Activated CD4-positive, alpha-beta memory T cell treated with anti-CD3 and anti-CD28 coated beads, Interleukin-2, amount 10 ng/mL, durations not matched to agents 7 days and 5 days (primary cell): ENCODE measurements at places on chromosomes 7 and 10. TPM values are rescaled to one million over a fixed set of nuclear protein-coding genes. Genes with fewer than 3 reads are reported as not detected.

GRCh38 chr7:50745336-50745735 lies 37.4 kb downstream of the GRB10 start:
- H3K4me1 ChIP-seq: peaks cover 9% of the 10 kb centered on the region
- no peaks in the 10 kb centered on the region for H3K36me3 ChIP-seq
- H3K4me3 ChIP-seq: no peak overlapping the region

GRCh38 chr10:31756729-31757110 lies 171.9 kb downstream of the ARHGAP12 start:
- no peak overlapping the region for H3K4me3 ChIP-seq
- no peak overlapping the region for H3K27ac ChIP-seq
- DNase-seq: no peak
- peaks cover 19% of the 10 kb centered on the region for H3K4me1 ChIP-seq
- H3K36me3 ChIP-seq: peaks cover 3% of the 10 kb centered on the region

ATP5MK gene
- total RNA-seq: 299 TPM

GRCh38 chr10:11782793-11783557 lies 40.2 kb upstream of the PROSER2 start:
- H3K27ac ChIP-seq: no peak overlapping the region
- no peaks in the 10 kb centered on the region for H3K36me3 ChIP-seq
- no peak overlapping the region for H3K4me3 ChIP-seq
- DNase-seq: no peak

GRCh38 chr7:134599371-134599770 lies 47.3 kb upstream of the BPGM start:
- H3K36me3 ChIP-seq: peaks cover 5% of the 10 kb centered on the region
- H3K4me1 ChIP-seq: no peaks in the 10 kb centered on the region
- H3K4me3 ChIP-seq: no peak overlapping the region
- peaks cover 30% of the 10 kb centered on the region for H3K27me3 ChIP-seq
- H3K27ac ChIP-seq: no peak overlapping the region
- DNase-seq: no peak

EPC1 gene
- 43.0 TPM for total RNA-seq

PLCE1 gene
- total RNA-seq: 0.08 TPM

UTF1 gene
- total RNA-seq: not detected

CPA4 gene
- not detected for total RNA-seq

GRCh38 chr7:2225336-2225735 lies 7.4 kb downstream of the MAD1L1 start:
- peaks cover 9% of the 10 kb centered on the region for H3K4me1 ChIP-seq
- no peak overlapping the region for H3K27ac ChIP-seq
- no peak for DNase-seq
- H3K4me3 ChIP-seq: no peak overlapping the region

DNA sequence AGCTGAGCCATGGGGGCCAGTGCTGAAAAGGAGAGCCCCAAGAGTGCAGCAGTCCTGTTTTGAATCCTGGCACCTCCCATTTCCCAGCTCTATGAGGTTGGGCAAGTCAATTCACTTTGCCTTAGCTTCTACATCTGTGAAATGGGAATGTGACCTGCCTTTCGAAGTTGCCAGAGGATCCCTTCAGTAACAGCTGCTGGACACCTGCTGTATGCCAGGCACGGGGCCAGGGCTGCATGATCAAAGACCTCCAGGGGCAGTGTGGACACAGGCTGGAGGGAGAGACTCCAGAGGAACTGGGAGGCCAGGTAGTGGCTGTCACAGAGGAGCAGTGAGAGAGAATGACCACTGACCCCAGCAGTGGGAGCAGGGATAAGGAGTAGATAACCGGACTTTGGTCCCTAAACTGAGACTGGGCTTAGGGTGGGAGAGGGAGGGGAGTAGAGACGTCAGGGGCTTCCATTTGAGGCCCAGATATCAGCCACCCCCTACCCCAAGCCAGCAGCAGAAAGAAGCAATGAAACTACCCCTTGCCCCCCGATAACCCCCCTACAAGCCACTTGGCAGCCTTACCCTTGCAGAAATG lies 45.2 kb downstream of the SRRM3 start:
- H3K27ac ChIP-seq: no peak overlapping the region
- H3K4me1 ChIP-seq: no peaks in the 10 kb centered on the region
- no peak overlapping the region for H3K4me3 ChIP-seq
- no peaks in the 10 kb centered on the region for H3K36me3 ChIP-seq
- H3K27me3 ChIP-seq: peaks cover 6% of the 10 kb centered on the region

DNA sequence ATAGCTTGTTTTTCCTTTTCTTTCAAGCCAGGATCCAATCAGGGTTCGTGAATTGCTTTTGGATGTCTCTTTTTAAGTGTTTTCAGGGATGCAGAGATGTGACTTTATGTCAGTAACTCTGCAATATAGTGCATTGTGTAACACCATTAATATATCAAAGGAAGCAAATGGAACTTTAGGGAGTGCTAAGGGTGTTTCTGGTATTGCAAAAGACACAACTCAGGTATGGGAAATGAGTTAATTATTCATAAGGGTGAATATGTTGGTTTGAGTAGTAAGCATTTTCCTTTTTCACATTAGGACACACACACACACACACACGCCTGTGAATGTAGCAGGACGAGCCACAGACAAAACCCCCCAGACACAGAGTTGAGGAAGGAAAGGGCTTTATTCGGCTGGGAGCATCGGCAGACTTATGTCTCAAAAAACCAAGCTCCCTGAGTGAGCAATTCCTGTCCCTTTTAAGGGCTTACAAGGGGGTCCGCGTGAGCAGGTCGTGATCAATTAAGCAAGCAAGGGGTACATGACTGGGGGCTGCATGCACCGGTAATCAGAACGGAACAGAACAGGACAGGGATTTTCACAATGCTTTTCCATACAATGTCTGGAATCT lies 31.8 kb upstream of the GSDME start:
- DNase-seq: no peak
- no peak overlapping the region for H3K27ac ChIP-seq
- peaks cover 16% of the 10 kb centered on the region for H3K4me1 ChIP-seq
- H3K27me3 ChIP-seq: no peaks in the 10 kb centered on the region
- peaks cover 26% of the 10 kb centered on the region for H3K36me3 ChIP-seq
- H3K4me3 ChIP-seq: no peak overlapping the region

ACSL5 gene
- total RNA-seq: 55.0 TPM

GRCh38 chr7:102303669-102304422 lies 17.2 kb downstream of the SH2B2 start:
- no peak overlapping the region for H3K4me3 ChIP-seq
- peaks cover 34% of the 10 kb centered on the region for H3K4me1 ChIP-seq
- DNase-seq: no peak

GRCh38 chr10:60203993-60204618 lies 185.6 kb downstream of the ANK3 start:
- H3K36me3 ChIP-seq: no peaks in the 10 kb centered on the region
- H3K27me3 ChIP-seq: no peaks in the 10 kb centered on the region
- H3K4me1 ChIP-seq: peaks cover 3% of the 10 kb centered on the region
- no peak overlapping the region for H3K4me3 ChIP-seq

BTBD16 gene
- not detected for total RNA-seq

- H3K4me3 ChIP-seq: no peak overlapping the region
- no peak overlapping the region for H3K27ac ChIP-seq
- no peak for DNase-seq
- H3K36me3 ChIP-seq: peaks cover 31% of the 10 kb centered on the region
- H3K27me3 ChIP-seq: peaks cover 10% of the 10 kb centered on the region
- peaks cover 37% of the 10 kb centered on the region for H3K4me1 ChIP-seq
Observed at GRCh38 chr7:44121761-44122420, 1.5 kb downstream of the POLD2 start.

DNA sequence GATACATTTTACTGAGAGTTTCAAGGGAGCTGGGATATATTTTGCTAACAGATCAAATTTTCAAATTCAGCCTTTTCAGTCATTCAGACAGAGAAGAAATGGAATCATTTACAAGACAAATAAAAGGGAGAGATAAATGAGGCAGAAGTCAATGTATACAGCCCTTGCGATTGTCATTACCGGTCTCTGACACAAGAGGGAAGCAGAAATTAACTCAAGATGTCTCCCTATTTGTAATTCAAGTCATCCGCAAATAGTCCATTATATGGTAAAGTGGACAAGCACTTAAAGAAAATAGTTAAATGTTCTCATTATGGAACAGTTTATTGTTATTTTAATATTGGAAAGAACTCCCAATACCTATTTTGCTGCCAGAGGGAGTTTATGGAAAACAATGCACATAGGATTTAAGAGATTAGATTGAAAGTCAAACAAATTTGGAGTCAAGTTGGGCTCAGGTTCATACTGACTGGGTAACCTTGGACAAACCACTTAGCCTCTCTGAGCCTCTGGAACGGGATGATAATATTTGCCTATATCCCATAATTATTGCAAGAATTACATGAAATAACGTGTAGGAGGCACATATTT lies 89.3 kb upstream of the PRKCQ start:
- no peaks in the 10 kb centered on the region for H3K36me3 ChIP-seq
- H3K27me3 ChIP-seq: peaks cover 23% of the 10 kb centered on the region
- H3K4me1 ChIP-seq: peaks cover 30% of the 10 kb centered on the region
- DNase-seq: peak; percentile 23
- no peak overlapping the region for H3K27ac ChIP-seq

DNA sequence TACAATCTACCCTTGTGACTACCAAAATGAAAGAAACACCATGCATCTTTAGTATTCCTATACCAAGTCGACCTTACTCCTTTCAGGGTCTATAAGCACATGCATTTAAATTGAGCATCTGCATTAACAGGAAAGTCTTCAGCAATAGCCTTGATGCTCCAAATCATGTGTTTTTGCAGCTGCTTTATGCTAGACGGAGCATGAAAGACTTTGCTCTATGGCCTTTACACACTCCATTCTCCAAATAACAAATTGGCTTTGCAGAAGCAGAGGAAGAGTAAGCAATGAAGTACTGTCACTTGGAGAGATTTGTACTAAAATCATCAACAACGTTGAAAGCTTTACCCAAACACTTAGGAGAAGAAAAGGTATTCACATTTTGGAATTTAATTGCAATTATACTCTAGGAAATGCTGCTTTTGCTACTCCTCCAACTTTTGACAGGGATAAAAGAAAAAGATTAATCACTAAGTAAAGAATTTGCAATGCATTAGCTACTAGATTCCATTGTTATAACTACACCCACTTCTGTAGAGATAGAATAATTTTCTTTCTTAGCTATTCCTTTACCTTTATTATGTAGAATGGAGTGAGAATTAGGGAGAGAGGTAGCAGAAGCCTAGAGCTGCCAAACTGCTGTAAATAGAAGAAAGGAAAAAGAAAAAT lies 131.8 kb downstream of the SEMA3E start:
- no peak for DNase-seq
- no peaks in the 10 kb centered on the region for H3K36me3 ChIP-seq
- no peaks in the 10 kb centered on the region for H3K4me1 ChIP-seq
- no peak overlapping the region for H3K4me3 ChIP-seq
